ENCODE measurements at places on chromosomes 12 and 14. TPM values are rescaled to one million over a fixed set of nuclear protein-coding genes. Genes with fewer than 3 reads are reported as not detected.
A peak's percentile ranks its signal among the peaks of the same experiment; 100 is the strongest.

The KRT85 gene
- not detected for total RNA-seq

The CBLN3 gene
- 5.3 TPM for total RNA-seq

GRCh38 chr14:20116748-20117147 lies 6.2 kb downstream of the OR4K17 start:
- no peak overlapping the region for H3K4me3 ChIP-seq
- H3K27me3 ChIP-seq = no peaks in the 10 kb centered on the region
- H3K27ac ChIP-seq = no peak overlapping the region
- no peak for DNase-seq

DNA sequence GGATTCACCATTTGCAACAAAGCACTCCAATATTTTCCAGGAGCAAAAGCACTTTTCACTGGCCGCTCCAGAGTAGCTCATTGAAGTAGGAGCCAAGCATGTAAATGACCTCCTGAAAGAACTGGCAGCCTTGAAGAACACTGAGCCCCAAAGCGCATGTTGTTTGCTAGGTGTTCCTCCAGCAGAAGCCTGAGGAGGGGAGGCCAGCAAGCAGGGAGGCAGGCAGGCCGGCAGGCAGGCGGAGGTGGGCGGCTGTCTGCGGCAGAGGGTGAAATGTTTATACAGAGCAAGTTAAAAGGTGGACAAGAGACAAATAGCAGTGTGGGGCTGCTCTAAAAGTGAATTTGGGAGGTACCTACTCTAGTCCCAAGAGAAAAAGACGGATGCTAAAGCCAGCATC lies 439.4 kb downstream of the CCDC91 start:
- no peaks in the 10 kb centered on the region for H3K4me1 ChIP-seq
- H3K27me3 ChIP-seq = no peaks in the 10 kb centered on the region
- H3K36me3 ChIP-seq = no peaks in the 10 kb centered on the region
- no peak overlapping the region for H3K4me3 ChIP-seq

- peak overlapping the region; percentile 81 for H3K4me3 ChIP-seq
- no peak for DNase-seq
- H3K4me1 ChIP-seq = peaks cover 43% of the 10 kb centered on the region
- H3K27me3 ChIP-seq = no peaks in the 10 kb centered on the region
- peak overlapping the region; percentile 92 for H3K27ac ChIP-seq
- H3K36me3 ChIP-seq = peaks cover 29% of the 10 kb centered on the region
Observed at GRCh38 chr14:50311337-50311971, 575 bp downstream of the L2HGDH start.

DNA sequence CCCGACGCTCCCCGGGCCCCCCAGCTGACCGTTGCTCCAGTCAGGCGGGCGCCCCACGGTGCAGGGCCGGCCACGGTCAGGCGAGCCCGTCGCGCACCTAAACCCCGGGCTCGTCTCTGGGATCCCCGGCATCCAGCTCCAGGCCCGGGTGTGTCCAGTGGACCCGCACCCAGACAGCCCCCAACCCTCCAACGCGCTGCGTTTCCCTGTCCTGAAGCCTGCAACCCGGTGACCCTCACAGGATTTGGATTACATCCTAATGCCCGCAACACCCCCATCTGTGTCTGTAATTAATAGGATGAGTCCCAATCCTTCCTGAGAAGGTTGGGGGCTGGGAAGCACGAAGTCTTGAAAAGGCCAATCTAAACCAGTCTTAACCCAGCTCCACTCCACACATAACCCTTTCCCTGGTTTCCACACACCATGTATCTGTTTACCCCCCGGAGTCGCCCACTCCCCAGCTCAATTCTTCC lies 10.4 kb downstream of the CPNE6 start:
- peaks cover 3% of the 10 kb centered on the region for H3K27me3 ChIP-seq
- H3K4me3 ChIP-seq = peak overlapping the region; percentile 72
- H3K4me1 ChIP-seq = peaks cover 27% of the 10 kb centered on the region
- no peak for DNase-seq
- no peaks in the 10 kb centered on the region for H3K36me3 ChIP-seq

DNA sequence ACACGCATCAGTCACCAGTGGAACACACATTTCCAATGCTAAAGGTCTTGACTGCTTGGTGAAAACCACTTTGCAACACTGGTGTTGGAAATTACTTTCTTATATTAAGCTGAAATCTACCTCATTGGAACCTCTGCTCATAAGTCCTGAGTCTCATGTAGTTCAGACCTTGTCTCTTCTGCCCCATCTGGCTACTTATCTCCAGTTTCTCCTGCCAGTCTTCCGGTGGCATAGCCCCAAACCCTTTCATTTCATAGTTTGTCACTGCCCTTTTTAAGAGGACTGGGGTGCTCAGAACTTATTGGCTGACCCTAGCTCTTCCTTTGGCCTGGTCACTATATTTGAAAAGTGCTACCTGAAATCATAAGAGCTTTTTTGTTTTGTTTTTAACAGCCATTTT lies 43.7 kb downstream of the HELB start:
- H3K27ac ChIP-seq = peak overlapping the region; percentile 64
- H3K4me1 ChIP-seq = peaks cover 17% of the 10 kb centered on the region
- H3K36me3 ChIP-seq = peaks cover 80% of the 10 kb centered on the region
- no peak for DNase-seq
- H3K4me3 ChIP-seq = no peak overlapping the region
- no peaks in the 10 kb centered on the region for H3K27me3 ChIP-seq

DNA sequence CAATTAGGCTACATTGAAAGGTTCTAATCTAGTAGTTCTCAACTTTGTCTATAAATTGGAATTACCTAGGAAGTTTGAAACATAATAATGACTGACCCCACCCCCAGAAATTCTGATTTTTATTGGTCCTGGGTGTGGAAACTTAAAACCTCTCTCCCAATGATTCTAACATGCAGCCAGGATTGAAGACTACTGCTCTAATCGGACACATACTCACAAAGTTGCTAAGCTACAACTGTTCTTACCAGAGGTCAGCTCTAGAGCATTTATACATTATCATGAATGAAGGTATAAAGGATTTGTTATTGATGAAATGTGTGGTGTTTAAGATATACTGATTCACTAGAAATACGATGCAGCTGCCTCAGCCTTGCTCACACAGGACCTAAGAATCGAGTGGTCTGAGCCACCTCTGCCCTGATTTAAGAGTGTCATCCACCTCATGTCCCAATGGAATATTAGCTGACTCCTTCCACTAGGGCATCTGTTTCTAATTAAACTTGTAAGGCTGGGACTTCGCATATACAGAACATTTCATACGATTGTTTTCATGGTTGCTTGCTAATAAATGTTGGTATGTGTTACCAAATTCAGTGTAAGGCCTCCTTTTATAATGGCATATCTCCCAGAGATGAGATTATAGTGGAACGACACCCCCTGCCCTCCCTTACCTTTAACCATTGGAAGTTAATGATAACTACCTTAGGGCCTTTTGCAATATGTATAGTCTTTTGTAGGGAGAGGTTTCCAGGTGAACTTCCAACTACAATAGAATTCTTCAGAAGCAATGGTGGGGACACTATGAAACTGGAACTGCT lies 410.8 kb upstream of the PDE3A start:
- H3K4me1 ChIP-seq = no peaks in the 10 kb centered on the region
- H3K27ac ChIP-seq = no peak overlapping the region
- H3K4me3 ChIP-seq = no peak overlapping the region
- no peaks in the 10 kb centered on the region for H3K27me3 ChIP-seq

- no peaks in the 10 kb centered on the region for H3K27me3 ChIP-seq
- H3K27ac ChIP-seq = no peak overlapping the region
- H3K4me3 ChIP-seq = no peak overlapping the region
- no peak for DNase-seq
Observed at GRCh38 chr12:38884666-38885065, 20.7 kb downstream of the CPNE8 start.

GRCh38 chr12:66163289-66163688 lies 6.5 kb downstream of the TMBIM4 start:
- H3K27me3 ChIP-seq = no peaks in the 10 kb centered on the region
- no peak overlapping the region for H3K4me3 ChIP-seq
- no peak overlapping the region for H3K27ac ChIP-seq
- no peak for DNase-seq
- peaks cover 45% of the 10 kb centered on the region for H3K4me1 ChIP-seq

DNA sequence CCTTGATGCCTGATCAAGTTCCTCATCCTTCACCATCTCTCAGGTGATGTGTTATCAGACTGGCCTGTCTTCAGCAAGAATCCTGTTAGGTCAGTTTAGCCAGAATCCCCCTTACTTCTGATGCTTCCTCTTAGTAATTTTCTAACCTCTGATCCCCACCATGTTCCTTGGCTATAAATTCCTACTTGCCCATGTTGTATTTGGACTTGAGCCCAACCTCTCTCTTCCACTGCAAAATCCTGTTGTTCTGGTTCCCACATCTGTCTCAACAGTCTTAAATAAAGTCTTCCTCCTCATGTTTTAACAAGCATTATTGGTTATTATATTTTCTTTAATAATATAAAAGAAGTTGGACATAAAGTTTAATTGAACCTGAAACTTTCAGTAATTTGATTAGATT lies 987.8 kb upstream of the USP15 start:
- DNase-seq = no peak
- H3K4me1 ChIP-seq = no peaks in the 10 kb centered on the region
- H3K27me3 ChIP-seq = no peaks in the 10 kb centered on the region

Measured in activated CD4-positive, alpha-beta T cell treated with anti-CD3 and anti-CD28 coated beads, Interleukin-2, amount 10 ng/mL, durations not matched to agents 7 days and 5 days (primary cell).